ENCODE measurements at places on chromosomes 16 and 17.

DNA sequence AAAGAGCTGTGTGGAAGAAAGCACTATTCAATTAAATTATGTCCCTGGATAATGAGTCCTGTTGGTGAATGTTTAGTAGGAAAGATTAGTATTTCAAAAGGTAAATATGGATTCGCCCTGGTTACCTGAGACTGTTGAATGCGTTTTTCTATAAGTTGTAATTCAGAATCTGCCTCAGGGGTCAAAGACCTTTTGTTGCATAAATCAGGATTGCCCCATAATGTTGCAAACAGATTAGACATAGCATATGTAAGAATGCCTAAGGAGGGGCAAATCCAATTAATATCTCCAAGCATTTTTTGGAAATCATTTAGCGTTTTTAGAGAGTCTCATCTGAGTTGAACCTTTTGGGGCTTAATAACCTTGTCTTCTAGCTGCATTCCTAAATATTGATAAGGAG, 70.1 kb upstream of the ARL4D start:
- no peak for DNase-seq

DNA sequence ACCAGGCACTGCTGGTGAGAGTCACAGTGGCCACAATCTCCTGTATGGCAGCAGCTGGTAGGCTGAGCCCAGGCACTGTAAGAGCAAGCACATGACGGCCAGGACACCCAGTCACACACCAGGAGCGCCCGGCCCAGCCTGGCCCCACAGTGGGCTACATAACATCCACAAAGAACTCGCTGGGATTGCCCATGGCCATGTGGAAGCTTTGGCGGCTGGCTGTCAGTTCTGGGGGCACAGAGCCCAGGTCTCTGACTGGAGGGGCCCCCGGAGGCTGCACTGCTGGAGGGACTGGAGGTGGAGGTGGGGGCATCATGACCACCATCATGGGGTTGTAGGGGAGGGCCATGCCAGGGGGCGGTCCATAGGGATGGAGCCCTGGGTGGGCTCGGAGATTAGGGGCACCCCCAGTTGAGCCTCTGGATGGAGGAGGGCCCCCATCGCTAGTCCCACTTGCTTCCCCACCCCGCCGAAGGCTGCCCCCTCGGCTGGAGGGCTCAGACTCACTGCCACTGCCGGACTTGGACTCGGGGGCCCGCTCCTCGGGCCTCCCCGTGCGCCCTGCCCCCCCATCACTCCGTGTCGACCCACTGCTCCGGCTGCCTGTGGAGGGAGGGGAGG, 6.1 kb downstream of the ACADVL start:
- no peak for DNase-seq

DNA sequence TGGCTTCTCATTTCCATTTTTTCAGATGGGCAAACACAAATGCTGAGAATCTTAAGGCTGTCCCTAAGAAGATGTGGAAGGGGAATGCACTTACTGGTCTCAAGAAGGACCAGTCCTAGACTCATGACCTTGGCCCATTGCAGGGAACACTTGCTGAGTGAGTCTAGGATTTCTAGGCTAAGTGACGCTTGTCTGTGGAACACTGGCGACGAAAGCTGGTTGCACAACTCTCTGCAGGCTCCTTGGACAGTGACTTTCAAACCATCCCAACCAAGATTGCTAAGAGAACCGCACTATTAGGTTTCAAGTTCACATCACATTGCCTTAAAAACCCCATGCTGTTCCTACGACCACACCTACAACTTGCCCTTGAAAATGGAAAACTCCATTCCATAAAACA, 174.1 kb downstream of the AXIN2 start:
- no peak for DNase-seq

- DNase-seq = peak; percentile 28
Observed at GRCh38 chr16:79381603-79382042, 218.9 kb downstream of the MAF start.

DNA sequence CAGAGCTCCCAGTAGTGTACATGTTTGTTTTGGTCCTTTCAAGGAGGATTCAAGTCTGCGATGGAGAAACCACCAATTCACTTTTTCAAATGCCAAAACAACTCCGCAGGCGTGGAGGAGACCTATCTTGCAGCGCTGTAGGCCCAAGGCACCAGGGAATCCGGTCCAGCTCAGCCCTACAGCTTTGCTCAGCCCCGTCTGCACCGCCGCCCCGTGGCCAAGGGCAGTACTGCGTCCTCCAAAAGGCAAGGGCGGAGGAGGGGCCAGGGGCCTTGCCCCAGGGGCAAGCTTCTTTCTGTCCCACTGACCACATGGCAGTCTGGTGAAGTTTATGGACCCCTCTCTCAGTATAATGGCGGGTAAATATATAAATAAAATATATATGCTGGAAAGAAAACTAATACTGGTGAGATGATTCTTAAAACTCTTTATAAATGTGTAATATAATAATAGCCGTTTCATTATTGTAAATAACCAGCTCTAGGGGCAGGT, 709 bp upstream of the CD300LG start:
- peak; percentile 44 for DNase-seq

GRCh38 chr16:55264949-55265348, 59.1 kb upstream of the IRX6 start:
- DNase-seq = no peak

GRCh38 chr17:50423553-50424159, 2.4 kb upstream of the ACSF2 start:
- peak; percentile 83 for DNase-seq

DNA sequence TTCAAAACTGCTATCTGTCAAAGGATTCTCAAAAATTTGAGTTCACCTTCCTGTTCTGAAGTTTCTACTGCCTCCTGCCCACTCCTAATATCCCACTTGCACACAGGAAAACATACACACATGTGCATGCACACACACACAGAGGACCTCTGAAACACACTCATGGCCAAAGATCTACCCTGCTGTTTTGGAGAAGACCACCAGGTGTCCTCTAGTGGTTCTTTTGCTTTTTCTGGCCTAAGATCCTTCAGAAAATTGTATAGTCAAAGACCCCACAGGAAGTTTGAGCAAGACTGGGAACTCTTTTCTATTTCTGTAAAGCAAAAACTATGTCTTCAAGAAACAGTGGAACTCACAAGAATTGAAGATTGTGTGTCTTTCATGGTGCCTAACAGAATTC, 90.2 kb downstream of the CDH8 start:
- DNase-seq = no peak

- peak; percentile 50 for DNase-seq
Observed at GRCh38 chr17:81371910-81372760, 23.1 kb upstream of the BAHCC1 start.

- DNase-seq = peak; percentile 61
Observed at GRCh38 chr17:18377437-18378204, at the start of gene EVPLL. Gene EVPLL (plus strand): TSS chr17:18377778. CDS start chr17:18380938, 3,160 bp downstream.
